ENCODE measurements at places on chromosomes 1 and 21.

DNA sequence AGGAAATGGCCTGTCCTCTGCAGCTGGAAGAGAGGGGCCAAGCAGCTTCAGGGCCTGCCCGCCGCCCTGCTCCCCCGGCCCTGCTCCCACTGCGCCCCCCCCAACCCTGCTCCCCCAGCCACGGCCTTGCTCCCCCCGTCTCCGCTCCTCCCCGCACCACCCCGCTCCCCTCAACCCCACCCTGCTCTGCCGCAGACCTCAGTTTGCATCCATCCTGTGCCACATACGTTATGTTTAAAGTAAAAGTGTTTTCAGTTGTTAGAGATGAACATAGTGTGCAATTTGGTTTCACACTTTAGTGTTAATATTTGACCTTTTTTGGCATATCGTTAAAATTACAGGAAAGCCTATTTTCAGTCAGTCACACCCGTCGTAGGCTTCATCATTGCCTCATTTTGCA, 34.1 kb upstream of the DIP2A start:
- DNase-seq: no peak

GRCh38 chr1:76124196-76124595, 49.6 kb downstream of the ST6GALNAC3 start:
- no peak for DNase-seq

- DNase-seq: no peak
Observed at GRCh38 chr1:202628646-202629215, 81.5 kb downstream of the SYT2 start.

GRCh38 chr1:87227651-87228050, 101.0 kb upstream of the LMO4 start:
- DNase-seq: no peak

GRCh38 chr1:7427605-7428300, 343.3 kb upstream of the VAMP3 start:
- no peak for DNase-seq

GRCh38 chr1:32868806-32869455, 1.8 kb downstream of the FNDC5 start:
- DNase-seq: no peak

DNA sequence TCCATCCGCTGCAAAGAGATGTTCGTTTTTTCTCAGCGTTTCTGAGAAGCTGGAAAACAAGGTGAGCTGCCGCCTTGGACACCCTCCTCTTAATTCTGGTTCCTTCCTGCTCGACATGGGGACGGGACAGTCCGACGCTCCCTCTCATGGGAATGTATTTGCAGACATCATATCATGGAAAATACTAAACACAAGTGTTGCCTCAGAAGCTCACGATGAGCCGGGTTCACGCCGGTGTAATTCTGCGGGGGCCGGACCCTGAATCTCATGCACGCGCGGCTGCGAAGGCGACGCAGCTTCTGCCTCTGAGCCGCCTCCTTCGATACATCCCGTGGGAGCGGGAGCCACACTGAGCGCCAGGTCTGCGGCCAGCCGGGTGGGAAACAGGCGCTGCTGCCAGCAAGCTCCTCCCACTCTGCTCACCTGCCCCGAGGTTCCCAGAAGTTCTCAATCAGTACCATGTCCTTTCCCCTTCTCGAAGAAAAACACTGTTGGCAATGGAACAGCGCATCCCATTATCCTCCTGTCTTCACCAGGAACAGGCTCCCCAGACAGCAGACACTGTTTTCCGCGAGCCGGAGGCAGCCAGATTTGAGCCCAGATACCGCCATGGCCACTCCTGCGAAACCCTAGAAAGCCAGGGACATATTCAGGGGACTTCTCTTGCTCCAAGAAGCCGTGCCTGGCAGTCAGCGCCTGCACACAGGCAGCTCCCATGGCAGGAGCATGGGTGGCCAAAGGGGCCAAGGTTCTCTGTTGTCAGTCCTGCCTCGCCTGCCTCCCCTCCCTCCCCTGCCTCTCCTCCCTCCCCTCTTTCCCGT, 98.0 kb downstream of the WDR4 start:
- DNase-seq: no peak

DNA sequence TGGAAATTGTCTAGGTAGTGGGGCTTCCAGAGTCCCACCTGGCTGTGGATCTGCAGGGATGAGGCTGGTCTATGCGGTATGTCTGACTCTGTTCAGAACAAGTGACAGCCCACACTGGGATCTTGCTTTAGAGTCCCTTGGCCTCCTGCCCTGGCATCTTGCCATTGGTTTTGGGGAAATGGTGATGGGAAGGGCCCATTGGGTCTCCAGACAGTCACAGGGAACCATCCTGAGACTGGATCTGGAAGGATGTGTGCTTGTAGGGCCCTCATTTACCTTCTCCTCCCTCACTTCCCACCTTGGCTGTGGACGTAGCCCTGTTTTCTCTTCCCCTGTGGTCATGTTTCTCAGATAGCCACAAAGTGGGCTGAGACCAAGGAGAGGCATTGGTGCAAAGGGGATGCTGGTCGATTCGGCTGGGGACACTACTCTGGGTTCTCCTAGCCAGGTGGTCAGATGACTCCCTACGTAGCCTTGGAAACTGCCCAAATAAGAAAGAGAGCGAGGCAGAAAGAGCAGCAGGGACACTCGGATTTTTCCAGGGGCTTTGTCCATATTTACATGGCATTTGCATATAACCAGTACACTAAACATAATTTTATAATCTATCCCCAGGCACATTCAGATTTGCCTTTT, 15.1 kb downstream of the SOX13 start:
- DNase-seq: no peak

DNA sequence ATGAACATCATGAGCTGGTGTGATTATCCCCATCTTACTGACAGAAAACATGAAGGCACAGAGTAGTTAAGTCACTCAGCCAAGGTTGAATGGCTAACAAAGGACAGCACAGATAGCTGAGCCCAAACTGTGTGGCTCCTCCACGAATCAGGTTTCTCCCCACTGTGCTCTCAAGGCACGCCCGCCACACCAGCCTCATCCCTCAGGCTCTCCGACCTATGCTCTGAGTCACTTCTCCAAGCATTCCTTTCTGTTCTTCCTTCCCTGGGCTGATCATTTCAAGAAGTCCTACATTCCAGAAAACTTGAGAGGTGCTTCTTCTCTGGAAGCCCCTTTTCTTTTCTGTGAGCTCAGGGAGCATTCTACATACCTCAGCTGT, 25.3 kb upstream of the SDC3 start:
- no peak for DNase-seq

DNA sequence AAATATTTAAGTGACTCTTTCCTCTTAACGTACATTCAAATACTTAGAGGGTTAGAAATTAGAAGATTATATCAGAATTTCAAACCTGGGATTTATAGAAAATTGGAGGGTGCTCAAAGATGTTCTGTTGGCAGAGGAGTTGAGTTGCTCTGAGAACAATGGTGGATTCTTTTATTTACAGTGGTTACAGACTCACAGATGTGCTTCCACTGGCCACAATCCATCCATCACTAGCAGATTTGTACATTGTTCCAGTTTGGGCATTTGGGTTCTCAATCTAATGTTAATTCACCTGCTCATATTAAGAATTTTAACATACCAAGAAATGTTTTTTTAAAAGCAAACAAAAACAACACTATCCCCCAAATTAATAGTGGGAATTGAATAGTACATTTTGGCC, 23.5 kb downstream of the DNAJC6 start:
- no peak for DNase-seq

DNA sequence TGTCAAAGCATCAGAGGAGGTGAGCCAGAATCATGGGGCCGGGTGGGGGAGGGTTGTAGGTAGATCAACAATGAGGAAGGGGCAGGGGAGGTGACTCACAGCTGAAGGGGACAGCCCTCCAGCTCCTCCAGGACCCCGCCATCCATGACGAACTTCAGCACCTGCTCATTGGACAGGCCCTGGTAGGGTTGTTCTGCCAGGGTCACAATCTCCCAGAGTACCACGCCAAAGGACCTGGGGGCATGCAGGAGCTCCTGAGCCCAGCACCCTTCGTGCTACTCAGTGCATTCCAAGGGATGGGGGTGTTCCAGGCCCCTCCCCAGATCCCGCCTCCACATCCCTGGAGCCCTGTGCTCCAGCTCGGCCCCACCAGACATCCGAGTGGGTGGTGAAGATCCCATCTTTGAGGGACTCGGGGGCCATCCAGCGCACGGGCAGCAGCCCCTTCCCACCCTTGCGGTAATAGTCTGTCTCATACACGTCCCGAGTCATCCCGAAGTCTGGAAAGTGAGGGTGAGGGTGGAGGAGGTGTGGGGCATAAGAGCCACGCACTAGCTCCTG, 17.5 kb downstream of the INSRR start:
- no peak for DNase-seq

- DNase-seq: no peak
Observed at GRCh38 chr1:93021539-93022134, 57.4 kb upstream of the MTF2 start.

Measured in smooth muscle cell of the brain vasculature (primary cell).